ENCODE measurements at places on chromosomes 11 and 22.

- DNase-seq, result no peak
These were observed 44.5 kb downstream of the TRAF6 start for GRCh38 chr11:36465449-36466163.

DNA sequence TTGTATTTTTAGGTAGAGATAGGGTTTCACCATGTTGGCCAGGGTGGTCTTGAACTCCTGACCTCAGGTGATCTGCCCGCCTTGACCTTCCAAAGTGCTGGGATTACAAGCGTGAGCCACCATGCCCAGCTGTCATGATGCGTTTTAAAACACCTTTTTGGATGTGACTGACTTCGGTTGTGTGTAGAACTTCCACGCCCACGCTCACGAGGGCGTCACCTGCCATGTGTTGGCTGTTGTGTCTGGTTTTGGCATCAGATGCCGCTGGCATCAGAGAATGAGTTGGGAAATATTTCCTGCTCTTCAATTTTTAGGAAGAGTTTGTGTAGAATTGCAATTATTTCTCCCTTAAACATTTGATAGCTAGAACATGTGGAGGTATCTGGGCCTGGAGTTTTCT is 109.1 kb downstream of the KCNQ1 start:
- no peak for DNase-seq

DNA sequence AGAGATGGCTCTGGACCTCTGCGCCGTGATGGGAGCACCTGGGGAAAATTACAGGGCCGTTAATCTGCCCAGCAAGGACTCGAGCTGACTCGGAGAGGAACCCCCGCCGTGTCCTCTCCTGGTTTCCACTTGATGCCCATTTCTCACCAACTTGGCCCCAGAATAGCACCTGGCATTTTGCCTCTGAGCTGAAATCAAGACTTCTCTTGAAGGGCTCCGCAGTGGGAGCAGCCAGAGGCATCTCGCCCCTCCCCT is 19.0 kb upstream of the CABP7 start:
- no peak for DNase-seq

DNA sequence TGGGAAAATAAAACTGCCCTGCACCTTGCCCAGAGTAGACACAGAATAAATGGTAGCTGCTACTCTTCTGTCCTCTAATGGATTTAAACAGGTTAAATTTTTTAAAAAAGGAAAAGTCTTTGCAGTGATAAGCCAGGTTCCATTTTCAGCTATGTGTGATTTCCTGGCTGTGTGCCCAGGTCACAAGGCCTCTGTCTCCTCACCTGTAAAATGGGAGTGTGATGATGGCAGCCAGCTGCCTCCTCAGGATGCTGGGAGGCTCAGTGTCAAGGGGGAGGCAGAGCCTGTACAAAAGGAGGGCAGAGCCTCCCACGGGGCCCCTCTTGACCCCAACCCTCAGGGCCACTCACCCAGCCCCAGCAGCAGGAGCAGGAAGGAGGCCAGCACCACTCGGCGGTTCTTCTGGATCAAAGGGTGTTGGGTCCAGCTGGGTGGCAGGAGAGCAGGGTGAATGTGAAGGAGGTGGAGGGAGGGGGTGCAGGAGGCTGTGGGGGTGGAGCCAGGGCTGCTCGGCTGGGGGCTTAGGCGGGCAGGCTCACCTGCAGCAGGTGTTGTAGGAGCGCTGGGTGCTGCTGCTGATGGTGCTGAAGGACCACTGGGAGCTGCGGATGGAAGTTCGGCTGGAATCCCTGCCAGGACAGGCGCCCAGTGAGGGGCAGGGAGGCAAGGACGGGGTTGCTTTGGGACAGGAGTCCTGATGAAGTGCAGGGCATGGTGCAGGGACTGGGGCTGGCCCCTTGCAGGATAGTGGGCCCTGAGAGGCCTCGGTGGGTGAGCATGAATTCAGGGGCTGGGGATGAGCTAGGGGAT is 1.9 kb downstream of the TMEM134 start:
- no peak for DNase-seq

GRCh38 chr11:72643547-72643946 is 30.7 kb downstream of the PDE2A start:
- no peak for DNase-seq

DNA sequence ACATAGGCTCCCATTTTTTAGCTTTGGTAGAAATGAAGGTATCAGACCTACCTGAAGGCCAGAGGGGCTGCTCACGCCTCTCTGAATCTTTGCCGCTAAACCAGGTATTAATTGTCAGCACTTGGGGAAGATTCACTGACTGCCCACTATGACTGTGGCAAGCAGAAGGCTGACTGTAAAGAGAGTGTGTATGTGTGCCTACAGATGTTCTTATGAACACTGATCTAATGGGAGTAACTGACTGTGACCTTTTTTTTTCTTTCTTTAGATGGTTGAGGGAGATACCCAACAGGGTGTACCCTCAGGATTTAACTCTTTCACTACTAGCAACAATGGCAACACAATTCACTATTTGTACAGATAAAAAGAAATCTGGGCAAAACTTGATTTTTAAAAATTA is at the start of gene RAG2:
TSS of gene RAG2 (minus strand) at position 186 of the 400 bp plus-strand sequence. CDS start 4,068 bp downstream, outside the sequence.
- DNase-seq, result no peak

- no peak for DNase-seq
These were observed 35.9 kb downstream of the RPL3 start for GRCh38 chr22:39283322-39284141.

DNA sequence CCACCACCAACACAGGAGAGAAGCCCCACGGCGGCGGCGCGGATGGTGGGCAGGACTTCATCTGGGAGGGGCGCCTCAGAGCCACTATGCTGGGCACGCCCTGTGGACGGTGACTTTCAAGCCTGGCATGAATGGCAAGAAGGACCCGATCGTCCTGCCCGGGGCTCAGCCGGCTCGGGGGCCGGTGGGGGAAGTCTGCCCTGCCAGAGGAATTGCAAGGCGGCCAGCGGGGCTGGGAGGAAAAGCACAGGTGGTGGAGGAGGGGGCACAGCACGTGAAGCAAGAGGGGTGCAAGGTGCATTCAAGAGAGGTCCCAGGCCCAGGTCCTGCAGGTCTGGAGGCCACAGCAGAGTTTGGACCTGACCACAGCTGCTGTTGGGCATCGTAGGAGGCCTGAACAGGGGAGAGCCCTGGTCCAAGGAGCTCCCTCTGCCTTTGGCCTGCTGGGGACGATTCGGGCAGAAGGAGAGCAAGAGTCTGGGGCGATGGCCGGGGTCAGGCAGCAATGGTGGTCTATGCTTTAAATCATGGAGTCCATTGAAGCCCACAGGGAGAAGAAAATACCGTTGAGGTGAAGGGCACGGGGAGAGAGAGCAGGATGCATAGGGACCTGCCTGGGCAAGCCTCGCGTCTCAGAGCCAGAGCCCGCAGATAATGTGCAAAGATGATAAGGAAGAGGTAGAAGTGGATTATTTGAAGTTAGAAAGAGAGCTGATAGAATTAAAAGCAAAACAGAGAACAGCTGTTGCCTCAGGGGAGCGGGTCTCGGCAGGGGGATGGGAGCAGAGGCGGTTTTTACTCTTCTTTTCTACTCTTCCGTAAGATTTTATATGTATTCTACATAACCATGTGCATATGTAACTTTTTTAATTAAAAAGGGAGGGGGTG is 82.6 kb upstream of the SHISAL1 start:
- DNase-seq, result no peak

DNA sequence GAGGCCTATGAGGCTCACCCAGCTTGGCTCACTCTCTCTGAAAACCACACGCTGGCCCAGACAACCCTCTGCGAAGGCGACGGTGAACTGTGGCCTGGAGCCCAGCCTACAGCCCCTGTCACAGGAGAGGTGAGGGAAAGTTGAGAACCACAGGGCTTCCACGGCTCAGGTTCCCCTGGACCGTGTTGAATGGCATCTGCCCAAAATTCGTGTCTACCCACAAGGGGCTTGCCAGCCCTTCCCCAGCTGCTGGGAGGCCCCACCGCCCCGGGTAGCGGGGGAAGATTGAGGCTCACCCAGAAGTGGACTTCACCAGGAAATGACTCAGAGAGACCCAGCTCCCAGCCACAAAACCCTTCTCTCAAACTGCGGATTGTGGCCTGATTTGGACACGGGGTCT is 197.1 kb downstream of the CTTN start:
- no peak for DNase-seq

DNA sequence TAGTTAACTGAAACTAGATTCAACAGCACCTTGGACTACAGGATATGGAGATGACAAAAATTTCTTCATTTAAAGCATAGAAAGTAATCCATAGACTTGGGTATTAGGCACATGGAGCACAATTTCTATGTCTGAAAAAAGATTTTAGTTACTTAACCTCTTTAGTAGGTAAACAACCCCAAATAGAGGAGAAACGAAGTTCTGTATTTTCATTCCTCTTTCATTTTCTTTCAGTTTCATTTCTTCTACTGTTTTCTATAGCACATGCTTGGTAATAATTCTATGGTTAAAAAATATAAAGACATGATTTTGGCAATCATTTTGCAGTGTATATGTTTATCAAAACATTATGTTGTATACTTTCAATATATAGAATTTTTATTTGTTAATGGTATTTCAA is 99.5 kb downstream of the CASP12 start:
- DNase-seq, result no peak

DNA sequence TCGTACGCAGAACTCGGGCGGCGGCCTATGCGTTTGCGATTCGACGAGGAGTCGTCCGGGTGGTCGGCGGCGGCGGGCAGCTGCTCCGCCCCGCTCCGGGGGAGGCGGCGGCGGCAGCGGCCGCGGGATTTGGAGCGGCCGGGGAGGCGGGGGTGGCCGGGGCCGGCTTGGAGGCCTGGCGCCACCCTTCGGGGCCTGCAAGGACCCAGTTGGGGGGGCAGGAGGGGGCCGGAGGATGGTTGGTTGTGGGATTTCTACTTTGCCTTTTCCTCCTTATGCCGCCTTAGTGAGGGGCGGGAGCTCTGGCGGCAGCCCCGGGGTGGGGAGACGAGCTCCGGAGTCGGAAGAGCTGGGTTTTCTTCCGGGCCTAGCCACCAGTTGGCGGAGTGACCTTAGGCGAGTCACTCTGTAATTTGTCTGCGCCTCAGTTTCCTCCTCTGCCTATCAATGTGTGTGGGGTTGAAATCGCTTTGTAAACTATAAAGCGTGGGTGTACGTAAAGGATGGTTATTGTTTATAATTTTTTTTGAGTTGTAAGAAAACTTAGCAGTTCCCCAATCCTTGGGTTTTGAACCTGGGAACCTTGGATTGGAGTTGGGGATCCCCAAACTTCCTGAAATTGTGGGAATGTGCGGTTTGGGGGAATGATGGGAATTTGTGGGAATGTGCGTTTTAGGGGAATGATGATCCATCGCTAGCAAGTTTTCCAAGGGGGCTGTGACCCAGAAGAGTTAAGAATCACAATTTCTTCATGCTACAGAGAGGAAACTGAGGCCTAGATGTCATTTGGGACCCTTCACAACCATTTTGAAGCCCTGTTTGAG is 679 bp downstream of the TUG1 start:
- DNase-seq, result peak; percentile 43

DNA sequence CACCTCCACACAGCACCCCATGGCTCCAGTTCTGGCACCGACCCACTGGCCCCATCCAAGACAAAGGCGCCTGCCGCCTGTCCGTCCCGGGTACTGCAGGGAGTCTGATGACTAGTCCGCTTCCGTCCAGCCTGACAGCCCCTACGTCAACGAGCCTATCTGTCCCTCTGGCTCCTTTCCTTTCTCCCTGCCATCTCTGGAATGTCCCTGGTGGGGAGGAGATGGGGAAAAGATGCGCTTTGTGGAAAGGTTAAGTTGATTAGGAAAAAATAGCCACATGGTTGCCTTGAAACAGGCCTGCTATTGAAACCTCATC is 10.4 kb downstream of the PDGFB start:
- no peak for DNase-seq

GRCh38 chr22:23516304-23516703 is 63.8 kb downstream of the IGLL1 start:
- no peak for DNase-seq

DNA sequence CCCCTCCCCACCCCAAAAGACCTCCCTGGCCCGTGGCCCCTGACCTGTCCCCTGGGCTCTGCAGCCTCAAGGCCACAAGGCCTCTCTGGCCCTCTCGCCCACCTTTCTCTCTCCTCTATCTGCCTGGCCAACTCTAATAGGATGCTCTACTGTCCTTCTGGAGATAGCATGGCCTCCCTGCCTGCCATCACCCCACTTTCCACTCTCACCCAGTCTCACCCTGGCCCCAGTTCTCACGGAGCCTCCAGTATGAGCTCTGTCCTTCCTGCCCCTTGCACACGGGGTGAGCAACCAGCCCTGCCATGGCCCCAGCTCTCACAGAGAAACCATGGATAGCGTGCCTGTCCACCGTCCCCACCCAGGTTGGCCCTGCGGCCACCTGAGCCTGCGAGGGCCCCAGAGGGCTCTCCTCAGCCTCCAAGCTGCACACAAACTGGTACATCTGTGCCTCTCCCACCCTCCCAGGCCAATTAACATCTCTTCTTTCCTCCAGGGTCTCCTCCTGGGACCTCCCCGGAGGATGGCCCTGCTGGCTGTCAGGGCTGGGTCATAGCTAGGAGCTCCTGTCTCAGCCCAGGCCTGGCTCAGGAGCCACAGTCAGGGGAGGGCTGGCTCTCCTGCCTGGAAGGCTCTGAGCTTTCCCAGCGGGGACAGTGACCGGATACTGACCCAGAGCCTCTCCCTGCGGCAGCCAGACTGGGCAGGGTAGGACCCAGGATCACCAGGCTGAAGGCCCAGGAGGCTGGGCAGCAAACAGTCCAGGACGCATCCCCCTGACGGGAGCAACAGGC is 22.3 kb downstream of the RTN4R start:
- no peak for DNase-seq

DNA sequence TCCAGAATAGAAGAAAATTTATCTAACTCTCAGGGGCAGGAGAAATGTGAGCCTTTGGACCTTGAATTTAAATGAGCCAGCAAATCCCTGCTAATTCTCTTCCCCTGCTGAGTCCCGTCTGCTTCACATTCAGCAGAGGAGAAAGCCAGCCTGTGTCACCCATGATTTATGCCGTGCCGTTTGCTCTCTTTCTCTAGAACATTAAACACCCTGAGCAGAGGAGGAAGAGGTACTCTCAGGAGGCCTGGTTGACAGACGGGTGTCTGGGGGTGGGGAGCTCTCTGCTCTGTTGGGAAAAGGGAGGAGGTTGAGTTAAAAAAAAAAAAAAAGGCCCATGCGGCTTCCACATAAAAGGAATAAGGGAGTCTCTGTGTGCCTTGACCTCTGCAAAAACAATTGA is 11.3 kb upstream of the MTMR3 start:
- DNase-seq, result no peak

DNA sequence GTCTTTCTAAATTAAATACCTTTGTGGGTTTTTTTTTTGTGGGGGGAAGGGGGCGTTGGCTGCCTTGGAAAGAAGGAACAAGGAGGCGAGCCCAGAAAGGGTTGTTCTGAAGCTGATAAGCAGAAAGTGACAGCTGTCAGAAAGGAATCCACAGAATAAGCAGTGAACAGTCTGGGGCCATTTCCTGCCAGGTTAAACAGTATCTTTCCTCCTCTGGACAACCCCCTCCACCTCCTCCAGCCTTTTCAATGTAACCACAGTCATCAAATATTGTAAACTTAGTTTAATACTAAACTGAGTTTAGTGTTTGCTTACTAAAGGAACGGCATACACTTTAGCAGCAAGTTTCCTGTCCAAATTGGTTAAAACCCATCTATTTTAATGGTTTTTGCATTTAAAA is 271.2 kb upstream of the SYN3 start:
- DNase-seq, result no peak

All from HL-60 (cell line).